D721Med (cell line): ENCODE measurements at places on chromosomes 4 and X.

DNA sequence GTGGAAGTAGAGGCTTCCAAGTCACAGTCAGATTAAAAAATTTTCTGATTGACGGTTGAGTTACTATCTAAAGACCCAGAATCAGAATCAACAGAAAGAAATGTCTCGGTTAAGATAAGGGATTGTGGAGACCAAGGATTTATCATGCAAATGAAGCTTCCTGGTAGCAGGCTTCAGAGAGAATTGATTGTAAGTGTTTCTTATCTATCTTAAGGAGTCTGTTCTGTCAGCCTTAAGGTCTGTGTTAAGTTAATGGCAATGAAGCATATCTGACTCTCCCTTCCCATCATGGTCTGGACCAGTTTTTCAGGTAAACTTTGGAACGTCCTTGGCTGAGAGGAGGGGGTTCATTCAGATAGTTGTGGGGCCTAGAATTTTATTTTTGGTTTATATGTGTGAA is 780.2 kb downstream of the FAM133A start:
- DNase-seq = no peak

DNA sequence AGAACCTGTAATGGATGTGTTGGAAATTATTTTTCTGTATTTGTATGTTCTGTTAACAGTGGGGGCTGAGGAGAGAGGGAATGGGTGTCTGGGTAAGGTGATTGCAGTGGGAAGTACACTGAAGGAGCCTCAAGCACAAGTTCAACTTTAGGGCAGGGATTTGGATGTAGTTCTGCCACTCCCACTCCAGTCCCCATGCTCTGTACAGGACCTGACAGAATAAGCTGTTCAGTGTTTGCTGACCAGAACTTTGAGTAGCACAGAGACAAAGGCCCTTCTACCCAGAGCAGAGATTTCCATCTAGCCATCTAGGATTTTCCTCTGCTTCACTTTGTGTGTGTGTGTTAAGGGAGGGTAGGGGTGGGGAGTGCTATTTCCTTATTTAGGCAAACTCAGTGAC is 49.2 kb downstream of the VSIG4 start:
- DNase-seq = no peak

DNA sequence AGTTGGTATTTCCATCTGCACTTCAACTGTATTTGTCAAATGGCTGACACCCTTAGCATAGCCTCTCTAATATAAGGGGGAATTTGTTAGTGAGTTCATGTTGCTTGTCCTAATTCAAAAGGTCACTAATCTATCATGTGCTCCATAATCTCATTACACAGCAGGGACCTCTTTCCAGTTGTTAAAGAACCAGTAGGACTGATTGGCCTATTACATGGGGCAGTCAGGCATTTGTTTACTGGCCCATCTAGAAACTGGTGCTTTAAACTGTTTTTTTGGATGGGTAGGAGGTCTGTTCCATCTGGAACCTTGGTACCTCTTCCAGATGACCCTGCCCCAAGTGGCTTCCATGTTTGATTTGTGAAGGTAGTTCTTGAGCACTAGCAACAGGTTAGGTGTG is 11.4 kb downstream of the ANK2 start:
- DNase-seq = no peak

- DNase-seq = no peak
These were observed 552 bp downstream of the TCEAL9 start for GRCh38 chrX:103356858-103357257.

DNA sequence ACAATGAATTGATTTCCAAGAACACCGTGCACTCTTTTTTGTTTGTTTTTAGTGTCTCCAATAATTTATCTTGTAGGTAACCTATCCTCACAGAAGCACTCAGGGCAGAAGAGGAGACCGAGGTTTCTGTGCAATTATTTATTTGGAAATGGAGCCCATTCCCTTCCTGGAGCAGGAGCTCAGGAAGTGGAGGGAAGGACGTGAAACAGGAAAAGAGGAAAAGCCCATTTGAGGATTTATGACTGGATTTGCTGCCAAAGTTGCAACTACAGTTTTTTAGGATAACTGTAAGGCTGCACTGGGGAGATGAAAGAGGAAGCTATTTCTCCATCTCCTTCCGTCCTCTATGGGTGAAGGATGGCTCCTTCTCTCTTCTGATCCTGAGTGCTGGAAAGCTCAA is 31.7 kb upstream of the MXRA5 start:
- no peak for DNase-seq

DNA sequence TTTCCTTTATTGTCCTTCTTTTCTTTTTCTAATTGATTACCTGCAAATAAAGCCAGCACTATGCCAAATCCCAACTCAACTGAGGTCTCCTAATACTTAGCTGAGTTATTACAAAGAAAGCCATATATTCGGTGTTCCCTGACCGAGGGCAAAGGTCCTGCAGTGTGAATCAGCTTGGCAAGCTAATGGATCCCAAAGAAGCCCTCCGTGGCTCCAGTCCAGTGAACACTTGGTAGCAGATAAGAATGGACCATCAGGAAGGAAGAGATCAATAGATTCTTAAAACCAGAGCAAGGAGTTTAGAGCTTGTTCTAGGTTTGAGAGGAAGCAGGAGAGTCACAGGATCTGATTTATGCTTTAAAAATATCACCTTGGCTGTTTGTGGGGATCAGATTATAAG is 8.5 kb downstream of the LDB2 start:
- no peak for DNase-seq

DNA sequence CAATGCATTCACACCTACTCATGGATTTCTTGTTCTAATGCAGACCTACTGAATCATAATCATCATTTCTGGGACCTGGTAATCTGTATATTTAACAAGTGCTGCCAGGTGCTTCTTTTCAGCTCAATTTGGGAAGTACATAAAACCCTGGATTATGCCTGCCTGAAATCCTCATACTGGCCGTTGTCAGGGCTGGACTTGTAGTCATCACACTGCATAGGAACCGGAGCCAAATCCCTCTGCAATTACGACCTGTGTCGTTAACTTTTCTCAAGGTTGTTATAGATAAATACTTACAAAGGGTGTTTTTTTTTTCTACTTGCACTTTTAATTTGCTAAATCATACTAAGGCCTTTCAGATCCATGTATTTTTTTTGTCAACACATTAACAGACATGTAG is 294.9 kb upstream of the PRPS2 start:
- DNase-seq = no peak

GRCh38 chr4:133190098-133190497 is 41.0 kb downstream of the PCDH10 start:
- no peak for DNase-seq

DNA sequence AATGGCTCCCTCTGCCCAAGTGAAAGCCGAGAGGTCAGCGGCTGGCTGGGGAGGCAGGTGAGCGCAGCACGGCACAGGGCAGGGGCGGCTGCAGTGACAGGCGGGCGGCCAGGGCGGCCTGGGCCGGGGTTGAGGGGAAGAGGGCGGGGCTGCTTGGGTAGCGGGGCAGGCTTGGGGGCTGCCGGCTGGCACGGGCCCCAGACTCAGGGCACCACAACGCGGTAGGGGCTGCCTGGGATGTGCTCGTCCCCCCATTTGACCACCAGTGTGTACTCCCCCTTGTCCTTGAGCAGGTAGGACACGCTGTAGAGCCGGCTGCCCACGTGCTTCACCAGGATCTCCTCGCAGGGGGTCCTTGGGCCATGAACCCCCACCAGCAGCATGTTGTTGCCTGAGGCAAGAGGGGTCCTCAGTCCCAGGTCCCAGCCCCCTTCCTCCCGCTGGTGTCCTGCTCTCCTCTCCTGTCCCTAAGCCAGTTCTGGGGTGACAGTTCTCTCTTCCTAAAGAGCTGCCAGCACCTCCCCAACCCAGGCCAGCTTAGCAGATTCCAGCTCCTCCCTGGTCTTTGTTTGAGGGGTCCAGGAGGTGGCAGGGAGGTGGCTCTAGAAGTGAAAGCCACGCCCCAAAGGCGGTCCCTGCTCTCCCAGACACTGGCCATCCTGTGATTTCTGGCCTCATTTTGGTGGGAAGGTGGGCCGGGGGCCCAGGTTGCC is 25.6 kb downstream of the FLNA start:
- no peak for DNase-seq
